ENCODE measurements at places on chromosomes 4 and X.

DNA sequence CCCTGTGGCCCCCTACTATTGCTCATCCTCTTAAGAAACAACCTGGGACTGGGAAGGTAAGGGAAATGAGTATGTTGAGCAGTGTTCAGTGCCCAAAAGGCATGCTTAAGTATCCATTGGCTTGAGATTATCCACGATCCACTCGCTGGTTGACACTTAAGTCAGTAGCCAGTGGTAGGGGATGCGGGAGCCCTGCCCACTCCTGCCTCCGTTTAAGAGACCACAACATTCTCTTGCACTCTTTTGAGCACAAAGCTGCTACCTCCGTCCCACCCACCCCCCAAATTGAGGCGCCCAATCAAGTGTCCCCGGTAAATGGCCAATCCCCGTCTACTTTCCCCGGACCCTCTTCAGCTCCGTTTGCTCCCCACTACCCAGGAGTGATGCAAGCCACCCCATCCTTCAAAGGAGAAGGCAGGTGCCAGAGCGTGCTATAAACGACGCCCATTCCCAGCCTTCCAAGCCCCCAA, 25.0 kb downstream of the UTP14A start:
- DNase-seq: no peak

DNA sequence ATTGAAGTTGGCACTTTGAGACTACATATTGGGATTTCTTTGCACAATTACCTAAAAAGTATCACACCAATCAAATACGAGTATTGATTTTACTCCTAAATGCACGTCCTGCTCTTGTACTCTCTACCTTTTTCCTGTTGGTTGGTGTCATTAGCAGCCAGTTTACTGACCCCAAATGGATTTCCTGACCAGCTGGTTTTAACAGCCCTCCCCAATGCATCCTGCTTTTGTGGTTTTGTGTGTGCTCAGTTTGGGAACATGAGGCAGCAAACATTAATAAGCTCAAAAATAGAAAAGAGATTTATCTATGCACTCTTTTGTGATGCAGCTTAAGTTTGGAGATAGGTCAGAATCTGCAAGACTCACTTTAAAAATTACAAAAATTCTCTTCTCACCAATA, 230.3 kb downstream of the MAPK10 start:
- no peak for DNase-seq

GRCh38 chr4:19026281-19026680, 1004.7 kb upstream of the LCORL start:
- peak; percentile 3 for DNase-seq

DNA sequence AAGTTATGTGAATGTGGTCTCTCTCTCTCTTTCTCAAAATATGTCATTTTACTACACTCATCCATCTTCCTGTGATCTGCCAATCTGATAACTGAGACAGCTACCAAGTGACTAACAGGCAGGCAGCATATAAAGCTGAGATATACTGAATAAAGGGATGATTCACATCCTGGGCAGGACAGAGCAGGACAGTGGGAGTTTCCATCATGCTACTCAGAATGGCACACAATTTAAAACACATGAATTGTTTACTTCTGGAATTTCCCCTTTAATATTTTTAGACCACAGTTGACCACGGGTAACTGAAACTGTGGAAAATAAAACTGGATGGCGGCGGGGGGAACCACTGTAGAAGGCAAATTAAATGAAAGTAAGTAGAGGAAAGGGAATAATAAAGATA, 58.6 kb upstream of the DCTD start:
- no peak for DNase-seq

DNA sequence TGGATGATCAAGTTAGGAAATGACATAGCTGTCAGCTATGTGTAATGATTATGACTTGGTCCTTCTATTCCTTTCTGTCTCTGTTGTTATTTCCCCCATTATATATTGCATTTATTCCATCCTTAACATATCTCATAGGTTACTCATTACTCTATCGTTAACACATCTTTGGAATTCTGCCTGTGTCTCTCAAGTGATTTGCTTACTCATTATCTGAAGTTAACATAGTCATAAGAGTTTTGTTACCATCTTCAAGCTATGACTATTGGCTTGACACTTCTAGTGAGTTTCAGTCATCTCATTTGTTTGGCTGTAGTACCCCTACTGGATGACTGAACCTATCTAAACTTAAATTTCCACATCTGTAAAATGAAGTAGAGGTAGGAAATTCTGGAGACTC, 286.1 kb upstream of the PPP1R2C start:
- DNase-seq: no peak

GRCh38 chr4:20618731-20619130, 81.5 kb upstream of the PACRGL start:
- no peak for DNase-seq

- DNase-seq: no peak
These were observed 85.9 kb downstream of the ZAR1 start for GRCh38 chr4:48575964-48576363.

DNA sequence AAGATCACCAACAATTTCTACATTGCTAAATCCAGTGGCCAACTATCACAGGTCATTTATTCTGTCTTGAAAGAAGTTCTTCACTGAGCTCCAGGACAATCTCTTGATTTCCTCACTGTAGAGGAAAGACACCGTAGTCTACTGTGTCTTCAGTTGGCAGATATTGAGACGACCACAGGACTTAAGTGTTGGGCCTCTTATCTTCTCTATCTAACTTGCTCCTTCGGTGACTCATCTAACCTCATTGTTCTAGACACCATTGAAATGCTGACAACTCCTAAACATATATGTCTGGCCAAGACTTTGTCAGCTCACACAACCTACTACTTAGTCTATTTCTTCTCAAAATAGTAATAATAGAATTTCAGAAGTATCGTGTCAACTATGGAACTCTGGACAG, 425.8 kb downstream of the ARAP2 start:
- no peak for DNase-seq

- no peak for DNase-seq
These were observed 225.3 kb downstream of the PPP3CA start for GRCh38 chr4:101122019-101122418.

Data from head of caudate nucleus (tissue), 42 donors.